ENCODE measurements at places on chromosomes 5 and 9.

DNA sequence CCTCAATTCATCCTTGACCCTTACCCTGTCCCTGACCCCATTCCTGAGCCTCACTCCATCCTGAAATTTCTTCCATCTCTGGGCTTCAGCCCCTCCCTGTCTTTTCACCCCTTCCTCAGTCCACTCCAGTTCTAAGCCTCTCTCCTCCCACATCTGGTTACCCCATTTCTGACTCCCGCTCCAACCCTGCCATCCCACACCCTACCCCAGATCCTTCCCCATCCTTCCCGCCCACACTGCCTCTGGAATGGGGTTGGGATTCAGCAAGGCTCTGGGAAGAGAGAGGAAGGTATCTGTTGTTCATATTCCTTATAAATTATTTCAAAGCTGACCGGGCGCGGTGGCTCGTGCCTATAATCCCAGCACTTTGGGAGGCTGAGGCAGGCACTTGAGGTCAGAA is 29.9 kb upstream of the MVB12B start:
- DNase-seq, result no peak

- no peak for DNase-seq
Observed at GRCh38 chr5:17212191-17212590, 5.2 kb upstream of the BASP1 start.

DNA sequence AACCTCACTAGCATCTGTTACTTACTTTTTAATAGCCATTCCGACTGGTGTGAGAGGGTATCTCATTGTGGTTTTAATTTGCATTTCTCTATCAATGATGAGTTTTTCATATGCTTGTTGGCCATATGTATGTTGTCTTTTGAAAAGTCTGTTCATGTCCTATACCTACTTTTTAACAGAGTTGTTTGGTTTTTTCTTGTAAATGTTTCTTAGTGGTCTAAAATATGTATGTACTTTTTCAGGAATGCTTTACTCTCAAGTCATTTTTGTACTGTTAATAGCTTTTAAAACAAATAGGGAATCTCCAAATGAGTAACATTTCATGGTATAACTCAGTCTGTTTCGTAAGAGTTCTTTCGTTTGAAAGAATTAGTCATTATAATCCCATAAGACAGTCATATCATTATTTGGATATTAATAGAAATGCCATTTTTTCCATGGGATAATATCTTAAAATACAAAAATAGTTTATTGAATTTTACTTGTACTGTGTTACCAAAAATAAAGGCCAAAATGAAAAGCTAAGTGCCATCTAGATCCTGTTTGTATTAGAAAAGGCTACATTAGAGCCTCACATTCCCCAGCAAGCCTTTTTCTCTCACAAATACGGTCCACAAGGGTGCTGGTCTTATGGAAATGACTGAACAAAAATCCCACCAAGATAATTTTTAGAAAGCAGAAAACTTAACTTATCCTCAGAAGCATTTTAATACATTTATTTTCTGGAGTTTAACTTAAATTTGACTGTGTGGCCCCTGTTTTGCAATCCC is 247.7 kb downstream of the PJA2 start:
- DNase-seq, result no peak

- peak; percentile 81 for DNase-seq
Observed at GRCh38 chr5:176536132-176536901, 885 bp downstream of the RNF44 start.

Data from activated T-cell treated with anti-CD3 and anti-CD28 coated beads, Interleukin-2, amount 50 U/mL, for 48 hours (primary cell).